ENCODE measurements at places on chromosomes 7 and 10. TPM values are rescaled to one million over a fixed set of nuclear protein-coding genes. Genes with fewer than 3 reads are reported as not detected.

SPOCK2 gene
- 19.8 TPM for total RNA-seq

NEURL1 gene
- not detected for total RNA-seq

BMPER gene
- total RNA-seq = 3.0 TPM

ENKUR gene
- not detected for total RNA-seq

C7orf57 gene
- not detected for total RNA-seq

MRPS16 gene
- 62.6 TPM for total RNA-seq

CDC14C gene
- total RNA-seq = not detected

ZNF117 gene
- 2.0 TPM for total RNA-seq

BLNK gene
- 0.39 TPM for total RNA-seq

CACNA2D1 gene
- total RNA-seq = 54.5 TPM

DNA sequence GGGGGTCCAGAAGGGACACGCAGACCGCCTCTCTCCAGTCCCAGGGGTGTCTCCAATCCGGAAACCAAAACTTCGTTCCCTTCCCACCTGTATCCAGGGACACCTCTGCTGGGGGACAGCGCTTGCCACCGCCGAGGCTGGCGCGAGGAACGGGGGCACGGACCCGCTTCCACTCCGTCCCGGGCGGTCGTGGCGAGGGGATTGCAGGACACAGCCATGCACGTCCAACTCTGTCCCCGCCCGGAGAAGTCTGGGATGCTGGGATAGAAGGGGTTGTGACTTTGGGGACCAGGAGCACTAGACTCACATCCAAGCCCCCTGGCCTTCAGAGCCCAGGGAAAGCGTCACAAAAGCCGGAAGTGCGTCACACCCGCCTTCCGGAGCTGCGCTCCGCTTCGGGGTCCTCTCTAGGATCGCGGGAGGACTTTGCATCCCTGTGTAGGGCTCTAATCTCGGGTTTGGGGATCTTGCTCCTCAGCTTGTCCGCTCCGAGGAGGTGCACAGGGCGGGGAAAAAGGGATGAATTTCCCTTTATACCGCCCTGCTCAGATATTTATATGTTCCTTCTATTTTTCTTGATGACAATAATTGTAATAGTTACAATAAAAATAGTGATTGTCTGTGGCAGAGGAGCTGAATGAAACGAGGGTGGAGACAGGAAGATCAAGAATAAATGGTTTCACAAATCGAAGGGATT lies at the start of gene FAM200A:
Gene FAM200A, minus strand, starts transcription at position 348 of the 697 bp plus-strand sequence. CDS start 3,707 bp downstream, outside the sequence.
- peak; percentile 86 for DNase-seq

- DNase-seq = no peak
Measured at GRCh38 chr7:107130487-107131220, 38.1 kb upstream of the HBP1 start.

- DNase-seq = no peak
Measured at GRCh38 chr7:159147246-159147645, 2.6 kb upstream of the VIPR2 start.

DNA sequence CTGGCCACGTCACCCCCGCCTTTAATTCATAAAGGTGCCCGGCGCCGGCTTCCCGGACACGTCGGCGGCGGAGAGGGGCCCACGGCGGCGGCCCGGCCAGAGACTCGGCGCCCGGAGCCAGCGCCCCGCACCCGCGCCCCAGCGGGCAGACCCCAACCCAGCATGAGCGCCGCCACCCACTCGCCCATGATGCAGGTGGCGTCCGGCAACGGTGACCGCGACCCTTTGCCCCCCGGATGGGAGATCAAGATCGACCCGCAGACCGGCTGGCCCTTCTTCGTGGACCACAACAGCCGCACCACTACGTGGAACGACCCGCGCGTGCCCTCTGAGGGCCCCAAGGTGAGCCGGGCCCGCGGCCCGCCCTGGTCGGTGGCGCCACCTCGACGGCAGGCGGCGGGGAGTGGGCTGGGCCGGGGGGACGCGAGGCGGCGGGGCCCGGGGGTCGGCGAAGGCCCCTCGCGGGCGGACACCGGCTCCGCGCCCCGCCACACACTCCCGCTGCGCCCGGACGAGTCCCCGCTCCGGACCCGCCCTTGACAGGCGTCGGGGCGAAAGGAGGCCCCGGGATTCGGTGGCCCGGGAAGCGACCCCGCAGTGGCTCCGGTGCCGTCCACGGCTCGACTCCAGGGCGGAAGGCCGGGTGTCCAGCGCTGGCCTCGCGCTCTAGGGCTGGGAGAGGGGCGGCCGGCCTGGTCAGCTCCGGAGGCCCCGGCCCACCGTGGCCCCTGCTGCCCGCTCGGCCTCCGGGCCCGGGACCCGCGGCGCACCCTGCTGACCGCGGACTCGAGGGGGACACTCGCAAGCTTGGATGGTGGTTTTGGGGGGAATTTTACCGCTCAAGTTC lies 557 bp downstream of the BAG3 start:
- DNase-seq = no peak

- DNase-seq = no peak
Measured at GRCh38 chr10:71795248-71795647, 21.9 kb upstream of the VSIR start.

GRCh38 chr7:17832820-17833355 lies 107.4 kb downstream of the SNX13 start:
- no peak for DNase-seq

DNA sequence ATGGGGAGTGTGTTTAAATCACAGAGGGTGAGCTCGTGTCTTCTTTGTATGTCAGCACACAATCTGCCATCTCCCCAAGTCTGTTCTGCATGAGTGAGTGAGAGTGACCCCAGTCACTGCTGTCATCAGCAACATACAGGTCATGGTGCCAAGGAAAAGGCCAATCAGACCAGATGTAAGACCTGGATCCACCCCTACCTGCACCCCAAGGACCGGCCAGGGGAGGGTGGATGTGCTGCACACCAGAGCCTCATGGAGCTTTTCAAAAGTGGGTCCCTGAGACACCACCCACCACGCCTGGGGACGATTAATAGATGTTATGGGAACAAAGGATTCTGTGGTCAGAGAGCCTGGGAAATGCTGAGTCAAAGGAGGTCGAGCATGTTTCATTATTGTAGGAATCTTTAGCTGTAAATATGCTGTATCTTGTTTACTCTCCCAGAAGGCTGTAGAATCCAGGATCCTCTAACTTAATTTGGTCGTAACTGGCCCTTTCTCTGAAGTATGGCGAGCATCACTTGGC lies 420.5 kb downstream of the RPS24 start:
- DNase-seq = no peak

DNA sequence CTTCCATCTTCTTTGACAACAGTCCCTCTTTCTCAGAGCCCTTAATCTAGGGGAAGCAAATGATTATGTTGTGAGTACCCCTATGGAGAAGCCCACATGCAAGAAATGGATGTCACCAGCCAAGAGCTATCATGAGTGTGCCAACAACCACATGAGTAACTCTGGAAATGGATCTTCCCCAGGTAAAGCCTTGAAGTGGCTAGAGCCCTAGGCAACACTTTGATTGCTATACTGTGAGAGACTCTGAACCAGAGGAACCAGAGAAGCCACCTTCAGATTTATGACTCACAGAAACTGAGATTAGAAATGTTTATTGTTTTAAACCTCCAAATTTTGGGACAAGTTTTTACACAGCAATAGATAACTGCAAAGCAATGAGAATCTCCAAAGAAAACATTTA lies 60.9 kb upstream of the COL1A2 start:
- no peak for DNase-seq

GRCh38 chr7:24291271-24291670 lies 7.3 kb downstream of the NPY start:
- DNase-seq = no peak

GRCh38 chr10:84012831-84013458 lies 126.4 kb upstream of the GHITM start:
- no peak for DNase-seq

DNA sequence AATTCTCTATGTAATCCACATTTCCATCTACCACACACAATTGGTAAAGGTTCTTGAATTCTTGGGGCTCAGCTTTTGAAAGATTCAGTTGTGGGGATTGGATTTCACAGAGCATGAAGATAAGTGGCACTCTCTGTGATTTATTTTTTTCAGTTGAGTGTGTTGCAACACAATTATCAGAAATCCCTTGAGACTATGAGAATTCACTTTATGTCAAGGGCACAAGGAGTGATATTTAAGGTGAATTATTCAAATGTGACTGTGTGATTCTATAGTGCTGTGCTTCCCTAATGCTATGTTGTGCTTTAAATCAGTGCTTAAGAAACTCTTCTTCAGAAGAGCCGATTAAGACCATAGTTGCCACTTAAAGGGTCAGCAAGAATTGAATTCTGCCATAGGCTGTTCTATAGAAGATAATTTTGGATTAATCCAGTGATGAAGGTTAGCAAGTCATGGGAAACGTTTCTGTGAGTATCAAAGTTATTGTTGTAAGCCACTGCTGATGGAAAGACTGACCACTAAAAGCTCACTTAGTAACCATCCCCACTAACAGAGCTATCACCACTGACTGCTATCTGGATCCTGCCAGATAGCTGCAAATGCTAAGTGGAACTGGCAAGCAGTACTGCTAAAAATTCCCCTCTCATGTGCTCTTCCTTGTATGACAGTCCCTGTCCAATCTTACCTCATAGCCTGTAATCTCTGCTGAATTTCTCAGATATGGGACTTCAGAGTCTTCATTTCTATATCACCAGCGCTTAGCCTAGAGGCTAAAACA lies 134.0 kb upstream of the SEMA3D start:
- DNase-seq = no peak

- DNase-seq = no peak
Measured at GRCh38 chr10:15595260-15595659, 124.5 kb downstream of the ITGA8 start.

- no peak for DNase-seq
Measured at GRCh38 chr10:131660427-131660826, 240.4 kb upstream of the PPP2R2D start.

DNA sequence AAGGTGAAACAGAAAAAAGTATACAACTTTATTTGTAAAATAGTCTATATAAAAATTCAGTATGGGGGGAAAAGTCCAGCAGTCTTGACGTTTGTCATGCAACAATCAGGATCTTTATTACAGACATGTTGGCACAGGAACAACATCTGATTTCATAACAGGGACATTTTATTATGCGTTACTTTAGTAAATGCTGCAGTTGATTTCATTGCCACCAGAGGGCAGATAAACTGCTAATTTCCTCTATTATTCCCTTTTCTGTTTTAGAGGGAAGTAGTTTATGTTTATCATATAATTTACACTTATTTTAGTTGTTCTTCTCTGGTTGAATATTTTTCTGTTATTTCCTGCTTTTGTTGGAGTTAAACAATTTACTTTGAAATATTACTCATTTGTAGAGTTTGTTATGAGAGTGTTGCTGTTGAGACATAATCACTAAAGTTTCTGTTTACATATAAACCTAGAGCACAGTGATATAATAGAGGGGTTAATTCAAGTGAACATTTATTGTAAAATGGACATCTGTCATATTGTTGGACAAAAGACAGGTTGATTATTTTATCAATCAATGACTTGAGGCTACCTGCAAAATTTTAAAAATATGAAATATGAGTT lies 3.3 kb downstream of the PLXDC2 start:
- no peak for DNase-seq

GRCh38 chr7:87038993-87039690 lies 20.3 kb downstream of the ELAPOR2 start:
- DNase-seq = no peak

- no peak for DNase-seq
Measured at GRCh38 chr7:13880789-13881188, 108.7 kb downstream of the ETV1 start.

- no peak for DNase-seq
Measured at GRCh38 chr7:38973760-38974159, 3.9 kb upstream of the POU6F2 start.

- no peak for DNase-seq
Measured at GRCh38 chr10:80462981-80463741, 9.1 kb downstream of the TSPAN14 start.

GRCh38 chr10:5461914-5462840 lies 37.2 kb downstream of the CALML5 start:
- no peak for DNase-seq

DNA sequence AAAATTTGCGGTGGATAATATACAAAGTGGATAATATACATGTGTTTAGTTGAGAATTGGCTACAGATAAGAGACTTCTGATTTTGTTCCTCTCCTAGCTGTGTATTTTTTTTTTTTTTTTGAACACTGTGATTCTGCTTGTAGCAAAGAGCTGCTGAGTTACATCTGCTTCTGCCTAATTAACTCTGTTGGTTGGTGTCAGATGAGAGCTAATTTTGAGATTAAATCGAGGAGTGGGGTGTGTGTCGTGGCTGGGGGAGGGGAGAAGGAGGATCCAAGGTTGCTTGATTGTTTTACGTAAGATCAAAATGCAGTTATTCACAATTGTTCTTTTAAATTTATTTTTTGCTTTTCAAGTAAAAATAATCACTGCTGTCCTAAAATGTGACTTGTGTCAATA lies 11.3 kb downstream of the KAT6B start:
- no peak for DNase-seq

GRCh38 chr7:139066315-139066714 lies 30.5 kb upstream of the ZC3HAV1L start:
- DNase-seq = no peak

GRCh38 chr7:1027242-1028043 lies 16.9 kb upstream of the GPR146 start:
- DNase-seq = peak; percentile 60

GRCh38 chr7:101677797-101678479 lies 48.8 kb upstream of the MYL10 start:
- DNase-seq = no peak

DNA sequence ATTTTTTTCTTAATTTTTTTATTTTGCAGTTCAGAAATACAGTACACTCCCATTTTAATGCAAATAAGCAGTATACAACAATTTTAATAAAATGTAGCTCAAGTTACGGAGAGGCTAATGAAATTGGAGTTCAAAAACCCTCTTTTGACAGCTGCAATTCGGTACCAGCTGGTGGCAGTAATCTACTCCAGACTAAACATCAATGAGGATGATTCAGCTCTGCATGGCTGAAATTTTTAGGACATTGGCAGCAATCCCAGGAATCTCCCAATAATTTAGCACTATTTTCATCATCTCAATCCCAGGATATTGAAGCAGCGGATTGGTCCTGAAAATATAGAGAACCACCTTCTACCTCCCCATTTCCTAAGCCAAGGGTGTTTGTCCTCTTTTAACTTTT lies 278.8 kb downstream of the CACNA2D1 start:
- no peak for DNase-seq

DNA sequence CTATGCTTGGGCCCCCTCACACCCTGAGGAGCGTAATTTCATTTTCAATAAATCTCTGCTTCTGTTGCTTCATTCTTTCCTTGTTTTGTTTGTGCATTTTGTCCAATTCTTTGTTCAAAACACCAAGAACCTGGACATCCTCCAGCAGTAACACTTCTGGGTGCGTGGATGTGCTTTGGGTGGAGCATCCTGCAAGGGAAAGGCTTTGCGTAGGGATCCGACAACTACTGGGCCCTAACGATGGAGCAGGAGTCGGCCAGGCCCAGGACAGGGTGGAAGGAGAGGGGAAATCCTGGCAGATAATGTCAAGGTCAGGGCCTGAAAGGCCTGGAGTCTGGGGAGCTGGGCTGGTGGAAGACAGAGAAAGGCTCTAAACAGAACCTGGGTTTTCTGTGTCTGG lies 231.8 kb downstream of the ADAM12 start:
- no peak for DNase-seq
